ENCODE measurements at places on chromosomes 2 and 18.

DNA sequence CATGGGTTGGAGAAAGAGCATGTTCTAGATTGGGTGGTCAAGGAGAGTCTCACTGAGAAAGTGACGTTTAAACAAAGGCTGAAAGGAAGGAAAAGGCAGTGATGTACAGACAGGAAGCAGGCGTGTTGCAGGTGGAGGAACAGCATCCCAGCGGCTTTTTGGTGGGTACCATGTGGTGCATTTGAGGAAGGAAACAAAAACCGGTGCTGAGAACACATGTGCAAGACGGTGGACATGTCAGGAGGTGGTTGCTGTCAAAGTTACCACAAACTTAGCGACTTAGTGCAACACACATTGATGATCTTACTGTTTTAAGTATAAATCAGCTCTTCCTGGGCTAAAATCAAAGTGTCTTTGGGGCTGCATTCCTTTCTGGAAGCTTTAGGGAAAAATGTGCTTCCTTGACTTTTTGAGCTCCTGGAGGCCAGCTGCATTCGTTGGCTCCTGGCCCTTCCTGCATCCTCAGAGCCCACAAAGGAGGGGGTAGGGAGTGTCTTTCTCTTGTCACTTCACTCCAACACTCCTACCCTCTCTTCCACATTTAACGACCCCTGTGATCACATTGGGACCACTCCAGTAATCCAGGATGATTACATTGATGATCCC is 380.6 kb downstream of the FBXO15 start:
- DNase-seq: no peak

DNA sequence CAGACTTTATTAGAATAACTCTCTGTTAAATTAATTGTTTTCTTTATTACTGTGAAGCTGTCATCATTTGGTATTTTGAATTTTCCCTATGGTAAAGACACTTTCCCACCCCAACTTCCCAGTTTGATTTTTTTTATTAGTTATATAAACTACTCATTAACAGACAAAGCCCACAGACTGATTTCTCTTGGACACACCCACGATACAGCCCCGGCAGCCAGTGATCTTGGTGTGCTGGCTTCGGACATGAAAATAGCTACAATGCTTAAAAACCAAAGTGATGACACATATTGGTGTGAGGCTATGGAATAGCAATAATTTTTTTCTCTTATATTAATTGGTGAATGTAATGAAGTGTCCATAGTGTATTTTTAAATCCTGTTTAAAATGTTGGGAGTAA is 225.4 kb upstream of the SIX3 start:
- no peak for DNase-seq

GRCh38 chr18:72410399-72410798 is 133.7 kb downstream of the CBLN2 start:
- DNase-seq: no peak

DNA sequence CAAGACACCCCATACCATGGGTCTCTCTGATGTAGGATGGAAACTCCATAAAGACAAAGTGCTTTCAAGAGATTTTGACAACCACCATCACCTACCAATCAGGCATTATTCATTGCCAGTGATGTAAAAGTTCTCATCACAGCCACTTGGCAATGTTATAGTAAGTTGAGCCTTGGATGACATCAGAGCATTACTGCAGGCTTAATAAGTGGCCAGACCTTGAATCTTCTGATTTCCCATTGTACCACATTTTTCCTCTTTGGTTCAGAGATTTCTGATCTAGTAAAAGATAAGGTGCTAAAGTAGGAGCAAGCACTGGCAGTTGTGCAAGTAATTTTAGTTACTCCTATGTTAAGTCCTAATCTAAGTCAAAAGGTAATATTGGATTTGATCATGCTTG is 36.5 kb downstream of the OSR1 start:
- no peak for DNase-seq

GRCh38 chr18:6627645-6628044 is 101.9 kb upstream of the ARHGAP28 start:
- no peak for DNase-seq

- no peak for DNase-seq
These were observed 48.1 kb downstream of the AQP12A start for GRCh38 chr2:240739797-240740196.

DNA sequence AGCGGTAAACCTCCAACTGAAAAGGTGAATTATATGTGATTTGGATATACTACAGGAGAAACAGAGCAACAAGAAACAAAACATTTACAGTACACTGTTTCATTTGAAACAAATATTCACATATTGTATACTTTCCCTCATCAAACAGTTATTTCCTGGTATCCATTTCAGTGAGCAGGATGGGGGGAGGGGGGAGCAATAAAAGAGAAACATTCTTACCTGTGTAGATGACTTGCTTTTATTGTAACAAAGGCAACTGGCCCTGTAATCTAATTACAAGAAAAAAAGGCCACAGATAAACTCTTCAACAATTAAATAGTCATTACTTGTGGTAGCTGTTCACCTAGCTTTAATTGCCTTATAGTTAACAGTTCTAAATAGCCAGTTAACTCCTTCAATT is 3.9 kb upstream of the PPP1CB start:
- DNase-seq: no peak

GRCh38 chr2:138615257-138615656 is 113.7 kb downstream of the SPOPL start:
- DNase-seq: no peak

DNA sequence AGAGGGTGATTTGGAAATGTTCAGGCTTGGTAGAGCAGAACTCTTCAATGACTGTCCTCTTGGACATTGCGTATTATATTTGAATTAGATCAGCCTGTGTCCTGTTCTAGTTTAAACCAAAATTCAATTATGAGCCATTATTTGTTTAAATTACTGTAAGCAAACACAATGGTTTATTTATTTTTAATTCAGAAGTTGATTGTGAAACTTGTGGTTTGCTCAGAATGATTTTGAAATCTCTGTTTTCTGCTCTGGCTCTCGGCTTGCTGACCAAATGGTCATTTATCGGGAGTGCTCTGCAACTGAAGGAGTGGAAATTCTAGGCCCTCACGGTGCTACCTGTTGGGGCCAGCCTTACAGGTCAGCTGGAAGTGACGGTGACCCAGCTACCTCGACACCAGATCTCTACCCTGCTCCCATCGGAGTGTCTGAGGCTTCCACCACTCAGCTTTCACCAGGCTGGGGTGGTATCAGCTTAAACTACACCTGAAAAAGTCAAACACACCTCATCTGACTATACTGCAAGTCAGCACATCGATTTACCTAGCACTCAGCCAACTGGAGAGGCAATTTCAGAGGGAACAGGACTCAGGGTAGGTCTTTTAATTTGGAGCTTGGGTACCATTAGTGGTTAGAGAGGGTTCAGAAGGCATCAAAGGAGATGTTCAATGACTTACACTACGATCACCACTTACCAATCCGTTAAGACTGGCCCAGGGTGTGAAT is 36.8 kb upstream of the GPD2 start:
- no peak for DNase-seq

- no peak for DNase-seq
These were observed 91.3 kb upstream of the SEC11C start for GRCh38 chr18:59048378-59048777.
